ENCODE measurements at places on chromosomes 2 and 18.

DNA sequence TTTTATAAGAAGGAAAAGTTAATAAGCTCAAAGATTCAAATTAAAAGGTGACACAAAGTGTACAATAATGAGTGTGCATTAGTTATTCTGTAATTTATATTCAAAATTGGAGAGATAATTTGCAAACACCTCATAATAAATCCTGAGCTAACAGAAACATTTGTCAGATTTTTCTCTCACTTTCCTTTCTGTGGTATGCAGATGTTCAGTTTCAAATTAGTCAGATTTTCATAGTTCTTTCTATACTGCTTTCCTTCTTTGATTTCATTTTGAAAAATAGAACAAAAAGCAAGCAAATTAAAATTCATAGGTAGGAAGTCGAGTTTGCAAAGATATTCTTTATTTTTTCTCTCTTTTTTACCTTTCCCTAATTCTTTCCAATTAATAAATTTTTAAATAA is 1420.1 kb upstream of the NXPH2 start:
- no peak for DNase-seq

DNA sequence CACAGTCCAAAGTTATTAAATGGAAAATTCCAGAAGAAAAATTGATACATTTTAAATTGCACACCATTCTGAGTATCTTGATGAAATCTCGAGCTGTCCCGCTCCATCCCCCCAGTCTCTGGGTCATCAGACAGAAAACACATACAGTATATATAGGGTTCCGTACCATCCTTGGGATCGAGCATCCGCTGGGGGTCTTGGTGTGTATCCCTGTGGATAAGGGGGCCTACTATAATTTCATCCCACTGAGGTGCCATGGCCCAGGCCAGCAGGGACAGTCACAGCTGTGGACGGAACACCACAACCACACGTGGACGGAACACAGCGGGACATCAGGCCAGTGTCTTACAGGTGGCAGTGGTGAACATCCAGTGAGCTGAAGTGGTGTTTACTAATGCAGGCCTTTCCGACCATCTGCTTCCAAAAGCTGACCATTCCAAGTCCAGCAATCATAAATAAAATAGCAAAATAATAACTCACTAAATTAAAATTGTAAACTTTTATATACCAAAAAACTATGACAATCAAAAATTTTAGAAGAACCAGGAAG is 14.0 kb downstream of the TWIST2 start:
- no peak for DNase-seq

GRCh38 chr2:55175254-55176093 is 56.6 kb downstream of the CLHC1 start:
- peak; percentile 74 for DNase-seq

GRCh38 chr2:216770717-216771116 is 75.4 kb upstream of the IGFBP5 start:
- no peak for DNase-seq

DNA sequence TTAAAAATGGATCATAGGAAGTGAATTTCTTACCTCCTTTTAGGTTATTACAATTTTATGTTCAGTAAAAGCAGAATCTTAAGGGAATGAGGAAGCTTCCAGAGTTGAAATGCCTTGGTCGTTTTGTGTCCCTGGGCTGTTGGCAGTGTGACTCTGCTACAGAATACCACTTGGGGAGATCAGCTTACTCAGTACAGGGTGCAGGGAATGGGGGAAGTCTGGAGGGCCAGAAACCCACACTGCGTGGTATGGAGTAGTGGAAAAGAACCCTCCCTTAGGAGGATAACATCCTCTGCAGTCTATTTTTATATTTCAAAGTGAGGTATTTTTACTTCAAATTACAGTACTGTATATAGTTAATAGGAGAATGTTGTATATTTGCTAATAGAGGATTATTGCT is 51.1 kb downstream of the R3HDM1 start:
- DNase-seq, result no peak

Data from fibroblast of skin of abdomen (primary cell).